Stimulated activated CD4-positive, alpha-beta T cell treated with anti-CD3 and anti-CD28 coated beads, Interleukin-1b, Interleukin-23, amount 100 ng/mL, for 4 hours (primary cell): ENCODE measurements at places on chromosomes 5 and 9.

DNA sequence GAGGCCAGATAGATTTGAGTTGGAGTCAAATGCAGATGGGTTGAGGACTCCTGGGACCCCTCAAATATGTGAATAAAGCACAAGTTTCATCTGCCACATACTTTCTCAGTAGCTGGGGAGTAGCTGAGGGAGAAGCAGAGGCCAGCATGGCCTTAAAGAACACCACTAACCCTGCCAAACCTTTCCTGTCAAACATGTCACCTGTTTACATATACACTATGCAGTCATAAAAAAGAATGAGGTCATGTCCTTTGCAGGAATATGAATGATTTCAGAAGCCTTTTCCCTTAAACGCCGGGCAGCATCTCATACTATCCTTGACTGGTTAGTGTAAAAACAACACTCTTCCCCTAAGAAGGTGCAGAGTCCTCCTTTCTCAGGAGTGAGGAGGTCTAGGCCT is 25.2 kb upstream of the HSD17B4 start:
- no peak for DNase-seq

GRCh38 chr9:109765830-109766229 is 14.2 kb upstream of the PALM2AKAP2 start:
- DNase-seq, result no peak

DNA sequence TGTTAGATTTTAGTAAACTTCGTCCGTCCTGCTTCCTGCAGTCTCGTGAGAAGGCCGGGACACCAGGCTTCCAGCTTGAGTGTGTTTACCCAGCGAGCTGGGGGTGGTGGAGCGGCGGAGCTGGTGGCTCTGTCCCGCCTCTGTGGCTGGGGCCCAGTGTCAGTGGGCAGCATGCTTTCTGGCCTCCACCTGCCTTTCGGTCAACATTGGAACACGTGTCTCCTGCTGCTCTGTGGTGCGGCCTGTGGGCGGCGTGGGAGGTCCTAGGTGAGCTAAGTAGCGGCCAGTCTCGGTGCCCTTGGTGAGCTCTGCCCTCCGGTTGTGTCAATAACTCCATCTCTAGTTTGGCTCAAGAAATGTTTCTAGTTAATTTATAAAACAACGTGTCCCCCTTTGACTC is 125.9 kb downstream of the GADD45G start:
- DNase-seq, result no peak

- DNase-seq, result no peak
These were observed 174.9 kb upstream of the PUM3 start for GRCh38 chr9:3018691-3019230.

- DNase-seq, result no peak
These were observed 5.2 kb upstream of the FCN1 start for GRCh38 chr9:134922932-134923240.

- no peak for DNase-seq
These were observed 49.4 kb downstream of the NUP214 start for GRCh38 chr9:131174681-131175239.

DNA sequence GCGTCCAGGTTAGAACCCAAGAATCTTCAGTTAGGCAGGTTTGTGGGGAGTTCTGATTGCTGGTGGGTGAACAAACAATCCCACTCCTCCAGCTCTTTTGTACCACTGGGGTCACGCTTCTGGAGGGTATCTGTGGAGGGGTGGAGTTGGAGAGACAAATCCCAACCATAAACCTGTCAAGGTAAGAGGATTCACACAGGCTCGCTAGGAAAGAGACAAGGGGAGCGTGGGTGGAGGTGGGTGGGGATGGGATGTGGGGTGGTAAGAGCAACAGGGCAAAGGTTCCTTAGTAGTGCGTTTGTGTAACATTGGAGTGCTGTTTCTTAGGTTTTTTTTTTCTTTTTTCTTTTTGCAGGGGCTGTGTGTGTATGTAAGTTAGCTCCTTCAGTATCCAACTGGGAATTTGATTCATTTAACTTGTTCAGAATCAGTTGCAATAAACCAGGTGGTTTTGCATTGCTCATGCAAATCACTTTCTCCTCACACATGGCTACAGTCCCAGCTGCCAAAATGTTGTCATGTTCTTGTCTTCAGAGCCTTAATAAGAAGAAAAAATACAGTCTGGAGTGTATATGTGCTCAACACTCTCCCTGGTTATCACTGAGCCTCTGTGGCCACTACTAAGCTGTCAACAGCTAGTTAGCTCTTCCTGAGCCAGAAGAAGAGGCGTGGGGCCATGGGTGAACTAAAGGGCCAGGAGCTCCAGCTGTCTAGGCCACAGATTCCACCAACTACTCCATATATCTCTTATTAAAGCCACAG is 164.0 kb upstream of the RAD23B start:
- DNase-seq, result no peak

DNA sequence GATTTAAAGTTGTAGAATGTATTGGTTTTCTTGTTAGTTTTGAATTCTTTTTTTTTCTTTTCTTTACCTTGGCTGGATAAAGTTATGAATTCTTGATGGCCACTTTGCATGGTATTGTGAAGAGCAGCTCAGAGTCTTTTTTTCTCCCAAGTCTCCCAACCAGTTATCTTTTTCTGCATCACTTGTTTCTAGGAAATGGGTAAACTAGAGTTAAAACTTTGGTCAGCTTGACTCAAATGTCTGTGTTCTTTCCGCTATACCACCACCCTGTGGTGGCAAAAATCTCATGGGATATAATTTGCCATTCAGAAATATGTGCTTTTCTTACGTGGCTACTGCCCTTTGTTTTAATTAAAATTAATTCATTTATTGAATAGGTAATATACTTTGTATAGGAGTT is 113.2 kb downstream of the UNC13B start:
- no peak for DNase-seq

DNA sequence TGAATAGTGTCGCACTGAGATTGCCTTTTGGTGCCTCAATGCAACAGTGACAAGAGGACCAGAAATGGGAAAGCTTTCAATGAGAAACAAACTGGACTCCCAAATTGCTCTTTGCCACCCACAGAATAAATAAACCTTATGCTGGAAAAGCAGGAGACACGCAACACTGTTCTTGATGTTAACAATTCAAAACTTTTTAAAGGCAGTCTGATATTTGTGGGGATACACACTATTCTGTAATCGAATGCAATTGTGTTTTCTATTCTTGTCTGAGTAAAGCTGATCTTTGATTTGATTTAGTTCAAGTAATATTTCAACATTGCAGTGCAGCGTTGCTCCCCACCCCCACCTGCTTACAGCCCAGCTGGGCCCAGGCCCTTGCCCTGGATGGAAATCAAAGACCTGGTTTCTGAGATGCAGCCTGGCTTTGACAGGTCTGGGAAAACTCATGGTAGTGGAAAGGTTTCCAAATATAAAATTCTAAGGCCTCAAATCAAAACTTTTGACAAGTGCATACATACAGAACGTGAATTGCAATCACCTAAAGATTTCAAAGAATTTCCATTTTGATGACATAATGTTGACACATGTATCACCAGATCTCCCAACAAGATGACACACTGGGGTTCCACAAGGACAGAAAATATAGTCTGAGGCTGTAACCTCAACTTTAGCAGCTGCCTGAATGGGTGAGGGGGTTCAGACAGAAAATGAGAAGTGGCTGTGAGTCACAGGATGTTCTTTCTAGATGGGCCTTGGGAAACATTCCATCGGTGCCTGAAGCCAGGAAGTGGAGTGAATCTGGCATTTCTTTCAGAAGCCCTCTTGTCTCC is 55.1 kb downstream of the ABCA1 start:
- no peak for DNase-seq

DNA sequence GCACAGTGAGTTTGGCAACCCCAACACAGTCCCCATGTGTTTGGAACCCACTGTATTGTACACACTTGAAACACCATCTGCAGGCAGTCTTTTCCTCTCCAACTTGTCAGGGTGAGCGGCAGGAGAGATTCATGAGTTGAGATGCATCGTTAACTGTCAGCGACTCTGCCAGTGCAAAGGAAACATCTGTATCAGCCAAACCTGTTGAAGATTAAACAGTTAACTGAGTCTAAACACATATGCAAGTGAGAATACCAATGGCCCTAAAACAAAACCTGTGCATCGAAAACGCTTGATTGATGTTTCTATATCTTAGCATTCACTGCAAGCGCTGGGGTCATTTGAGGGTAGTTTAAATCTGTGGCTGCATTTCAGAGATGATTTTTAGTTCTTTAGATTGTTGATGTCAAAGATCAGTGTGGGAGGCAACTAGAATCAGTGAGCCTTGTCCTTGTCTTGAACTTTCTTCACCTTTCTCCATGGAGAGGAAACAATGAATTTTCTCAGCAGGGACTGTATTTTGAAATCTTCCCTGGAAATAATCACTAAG is 41.3 kb upstream of the PAM start:
- no peak for DNase-seq

DNA sequence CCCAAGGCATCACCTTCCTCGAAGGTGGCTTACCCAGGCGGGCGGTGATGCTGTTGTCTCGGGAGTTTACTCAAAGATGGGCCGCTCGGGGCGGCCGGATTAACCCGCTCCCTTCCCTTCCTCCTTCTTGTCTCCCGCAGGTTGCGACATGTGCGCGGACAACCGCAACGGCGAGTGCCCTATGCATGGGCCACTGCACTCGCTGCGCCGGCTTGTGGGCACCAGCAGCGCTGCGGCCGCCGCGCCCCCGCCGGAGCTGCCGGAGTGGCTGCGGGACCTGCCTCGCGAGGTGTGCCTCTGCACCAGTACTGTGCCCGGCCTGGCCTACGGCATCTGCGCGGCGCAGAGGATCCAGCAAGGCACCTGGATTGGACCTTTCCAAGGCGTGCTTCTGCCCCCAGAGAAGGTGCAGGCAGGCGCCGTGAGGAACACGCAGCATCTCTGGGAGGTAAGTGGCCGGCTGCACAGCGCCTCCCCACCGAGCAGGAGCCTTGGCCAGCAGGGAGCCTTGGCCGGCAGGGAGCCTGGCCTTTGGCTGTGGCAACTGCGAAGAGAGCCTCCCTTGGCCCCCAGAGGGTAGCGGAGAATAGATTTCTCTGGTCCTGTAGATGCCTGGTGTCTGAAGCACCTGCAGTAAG is 10.6 kb downstream of the PRDM6 start:
- no peak for DNase-seq

DNA sequence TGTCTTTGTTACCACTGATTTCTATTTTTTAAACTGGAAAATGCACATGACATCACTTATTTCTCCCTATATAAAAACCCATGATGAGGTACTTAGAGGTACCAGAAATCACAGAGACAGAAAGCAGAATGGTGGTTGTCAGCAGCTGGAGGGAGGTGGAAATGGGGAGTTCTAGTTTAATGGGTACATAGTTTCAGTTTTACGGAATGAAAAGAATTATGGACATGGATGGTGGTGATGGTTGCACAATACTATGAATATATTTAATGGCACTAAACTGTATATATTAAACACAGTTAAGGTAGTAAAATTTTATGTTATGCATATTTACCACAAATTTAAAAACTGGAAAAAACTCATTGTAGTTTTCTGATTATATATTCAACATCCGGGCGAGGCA is 50.5 kb upstream of the CPEB4 start:
- DNase-seq, result no peak

DNA sequence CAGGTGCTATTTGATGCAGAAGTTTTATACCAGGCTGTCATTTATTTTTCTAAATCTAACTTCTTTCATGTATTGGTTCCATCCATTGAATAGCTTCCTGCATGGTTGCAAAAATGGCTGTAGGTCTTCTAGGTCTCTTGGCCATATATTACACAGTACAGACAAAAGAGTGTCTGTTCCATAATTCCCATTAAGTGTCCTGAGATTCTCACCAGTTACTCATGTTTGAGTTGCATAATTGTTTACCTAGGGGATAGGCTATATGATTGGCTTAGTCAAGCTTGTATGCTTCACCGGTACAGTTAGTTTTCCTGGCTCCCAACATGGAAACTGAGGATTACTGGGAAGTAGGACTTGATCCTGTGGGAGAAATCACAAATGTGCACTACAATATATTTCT is 399.4 kb upstream of the NUDT12 start:
- DNase-seq, result no peak

GRCh38 chr5:93395010-93395409 is 186.0 kb downstream of the NR2F1-AS1 start:
- no peak for DNase-seq

DNA sequence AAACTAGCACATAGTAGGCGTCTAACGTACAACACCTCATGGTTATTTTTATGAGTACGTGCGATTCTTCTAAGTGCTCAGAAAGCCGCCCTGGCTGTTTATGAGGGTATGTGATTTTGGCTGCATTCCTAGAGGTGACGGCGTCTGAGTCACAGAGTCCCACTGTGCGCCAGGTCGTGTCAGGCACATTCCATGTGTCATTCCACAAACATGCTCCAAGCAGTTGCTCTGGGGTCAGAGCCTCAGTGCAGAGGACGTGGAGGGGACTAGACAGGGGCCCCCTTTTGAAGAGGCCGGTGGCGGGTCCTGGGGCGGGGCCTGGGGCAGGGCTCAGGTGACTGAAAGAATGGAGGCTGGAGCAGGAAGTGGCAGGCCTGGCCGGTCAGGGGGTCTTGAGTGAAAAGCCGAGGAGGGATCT is 51.9 kb downstream of the NEK6 start:
- no peak for DNase-seq

DNA sequence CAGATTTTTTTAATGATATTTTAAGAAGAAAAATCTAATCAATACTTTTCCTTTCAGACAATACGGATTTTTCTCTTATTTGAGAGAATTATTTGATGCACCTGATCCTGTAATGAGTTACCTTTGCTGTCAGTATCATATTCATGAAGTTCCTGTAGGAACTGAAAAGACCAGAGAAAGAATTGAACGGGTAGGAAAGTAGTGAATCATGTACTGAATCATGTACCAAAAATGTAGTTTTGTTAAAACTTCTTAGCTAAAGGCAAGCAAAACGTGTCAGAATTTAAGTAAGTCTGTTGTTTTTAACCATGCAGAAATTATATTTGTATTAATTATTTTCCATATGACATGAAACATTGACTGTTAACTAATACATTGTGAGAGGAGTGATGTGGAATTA is 56.6 kb downstream of the SMC5 start:
- DNase-seq, result no peak

DNA sequence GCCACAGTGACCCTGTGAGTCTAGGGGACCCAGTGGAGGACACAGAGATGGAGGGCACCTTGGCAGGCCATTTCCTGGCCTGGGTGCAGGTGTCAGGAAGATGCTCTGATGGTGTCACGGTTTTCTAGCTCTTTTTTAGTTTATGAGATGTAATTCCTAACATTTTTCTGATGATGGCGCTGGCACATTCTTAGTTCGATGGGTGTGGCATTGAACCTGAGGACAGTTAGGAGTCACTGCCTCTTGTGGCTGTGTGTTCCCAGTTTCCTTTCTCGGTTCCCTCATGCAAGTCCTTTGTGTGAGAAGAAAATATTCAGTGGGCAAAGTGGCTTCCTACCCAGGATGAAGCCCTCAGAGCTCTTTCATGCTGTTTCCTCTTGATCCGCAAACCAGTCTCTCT is 129.4 kb upstream of the ICE1 start:
- DNase-seq, result no peak

- DNase-seq, result no peak
These were observed 721.2 kb upstream of the COX7C start for GRCh38 chr5:85896514-85896913.
